NCI-H1092 (cell line): ENCODE measurements at places on chromosomes 7 and 10.

GRCh38 chr7:66929935-66930334 is 8.9 kb downstream of the TMEM248 start:
- DNase-seq = no peak

GRCh38 chr10:76547352-76547972 is 1090.1 kb downstream of the KCNMA1 start:
- DNase-seq = peak; percentile 83

DNA sequence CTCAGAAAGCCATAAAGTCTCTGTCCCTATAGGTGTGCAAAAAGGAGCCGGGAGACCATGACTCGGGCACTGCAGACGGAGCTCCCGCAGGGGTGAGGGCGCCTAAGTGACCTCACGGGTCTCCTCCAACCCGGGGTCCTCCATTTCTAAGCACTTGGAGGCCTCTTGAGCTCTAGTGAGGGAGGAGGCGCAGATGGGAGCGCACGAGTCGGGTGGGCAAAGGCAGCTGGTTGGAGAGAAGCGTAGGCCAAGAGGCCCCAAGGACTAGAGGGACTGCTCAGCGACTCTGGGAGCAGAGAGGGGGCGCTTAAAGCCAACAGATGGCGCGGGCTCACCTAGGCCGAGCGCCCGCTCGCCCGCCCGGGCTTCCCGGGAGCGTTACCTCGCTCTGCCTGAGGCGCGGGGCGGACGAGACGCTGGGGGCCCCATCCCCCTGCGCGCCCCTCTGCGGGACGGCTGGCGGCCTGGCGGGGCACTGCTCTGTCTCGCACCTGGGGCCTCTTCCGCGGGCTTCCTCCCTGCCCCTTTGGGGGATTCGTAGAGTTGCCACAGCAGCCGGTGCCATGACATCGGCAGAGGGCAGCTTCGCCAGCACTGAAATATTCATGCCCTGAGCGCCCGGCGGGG is 523 bp upstream of the CDH23 start:
- peak; percentile 66 for DNase-seq

- DNase-seq = no peak
These were observed 56.2 kb downstream of the SEMA3D start for GRCh38 chr7:85130702-85131101.

DNA sequence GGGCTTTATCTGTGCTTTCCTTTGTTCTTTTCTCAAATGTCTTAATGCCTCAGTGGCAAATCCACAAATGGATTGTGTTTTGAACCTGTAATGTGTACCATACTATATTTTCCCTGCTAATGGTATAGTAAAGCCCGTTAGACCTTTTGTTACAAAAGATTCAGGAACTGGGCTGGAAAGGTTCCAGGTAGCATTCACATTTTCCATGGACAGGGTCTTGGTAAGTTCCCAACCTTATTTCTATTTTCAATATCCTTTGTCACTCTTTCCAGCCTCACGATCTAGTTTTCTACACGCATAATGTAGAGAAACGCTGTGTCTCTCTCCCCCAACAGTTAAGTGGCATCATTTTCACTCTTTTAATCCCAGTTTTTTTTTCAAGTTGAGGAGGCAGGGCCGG is 153.0 kb downstream of the PLCE1 start:
- no peak for DNase-seq

GRCh38 chr10:124193309-124193696 is 99.9 kb upstream of the CHST15 start:
- DNase-seq = no peak
